ENCODE measurements at places on chromosomes 5 and 9.

GRCh38 chr5:94057655-94058054 is 316.3 kb upstream of the POU5F2 start:
- no peak for DNase-seq

GRCh38 chr5:53030893-53031292 is 41.7 kb downstream of the ITGA2 start:
- no peak for DNase-seq

DNA sequence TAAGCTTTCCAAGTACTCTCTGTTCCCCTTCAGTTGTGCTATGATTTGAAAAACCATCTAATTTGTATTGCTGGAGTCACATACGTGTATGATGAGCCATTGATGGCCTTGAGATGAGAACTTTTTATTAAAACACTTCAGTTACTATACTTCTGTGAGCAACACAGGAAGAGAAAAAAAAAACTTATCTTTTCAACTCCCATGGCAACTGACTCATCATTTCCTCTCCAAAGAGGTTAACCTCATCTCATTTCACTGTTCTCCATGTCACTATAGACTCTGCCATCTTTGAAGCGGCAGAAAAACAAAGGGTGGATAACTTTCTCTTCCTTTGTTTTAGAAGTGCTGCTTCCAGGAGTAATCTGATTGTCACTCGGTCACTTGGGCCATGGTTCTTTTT is 104.3 kb upstream of the PCSK1 start:
- DNase-seq: no peak

- no peak for DNase-seq
These were observed 30.0 kb downstream of the FGF18 start for GRCh38 chr5:171449426-171449825.

- no peak for DNase-seq
These were observed 83.9 kb upstream of the HSPA9 start for GRCh38 chr5:138659121-138659520.
